Stimulated activated CD8-positive, alpha-beta memory T cell treated with anti-CD3 and anti-CD28 coated beads, Interleukin-4, amount 100 ng/mL, for 48 hours (primary cell): ENCODE measurements at places on chromosomes 11 and 22.

DNA sequence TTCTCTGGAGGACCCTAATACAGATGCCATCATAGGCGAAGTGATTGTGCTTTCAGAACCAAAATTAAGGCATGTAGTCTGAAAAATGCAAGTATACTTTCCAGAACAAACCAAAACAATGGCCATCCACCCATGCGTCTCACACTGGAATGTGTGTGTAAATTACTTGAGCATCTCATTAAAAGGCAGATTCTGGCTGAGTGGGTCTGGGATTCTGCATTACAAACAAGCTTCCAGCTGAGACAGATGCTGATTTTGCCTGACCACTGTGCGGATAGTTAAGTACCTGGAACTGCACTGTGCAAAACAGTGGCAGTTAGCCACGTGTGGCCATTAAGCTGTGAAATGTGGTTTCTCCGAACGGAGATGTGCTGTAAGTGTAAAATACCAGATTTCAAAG is 26.2 kb downstream of the RRP7A start:
- DNase-seq = no peak

DNA sequence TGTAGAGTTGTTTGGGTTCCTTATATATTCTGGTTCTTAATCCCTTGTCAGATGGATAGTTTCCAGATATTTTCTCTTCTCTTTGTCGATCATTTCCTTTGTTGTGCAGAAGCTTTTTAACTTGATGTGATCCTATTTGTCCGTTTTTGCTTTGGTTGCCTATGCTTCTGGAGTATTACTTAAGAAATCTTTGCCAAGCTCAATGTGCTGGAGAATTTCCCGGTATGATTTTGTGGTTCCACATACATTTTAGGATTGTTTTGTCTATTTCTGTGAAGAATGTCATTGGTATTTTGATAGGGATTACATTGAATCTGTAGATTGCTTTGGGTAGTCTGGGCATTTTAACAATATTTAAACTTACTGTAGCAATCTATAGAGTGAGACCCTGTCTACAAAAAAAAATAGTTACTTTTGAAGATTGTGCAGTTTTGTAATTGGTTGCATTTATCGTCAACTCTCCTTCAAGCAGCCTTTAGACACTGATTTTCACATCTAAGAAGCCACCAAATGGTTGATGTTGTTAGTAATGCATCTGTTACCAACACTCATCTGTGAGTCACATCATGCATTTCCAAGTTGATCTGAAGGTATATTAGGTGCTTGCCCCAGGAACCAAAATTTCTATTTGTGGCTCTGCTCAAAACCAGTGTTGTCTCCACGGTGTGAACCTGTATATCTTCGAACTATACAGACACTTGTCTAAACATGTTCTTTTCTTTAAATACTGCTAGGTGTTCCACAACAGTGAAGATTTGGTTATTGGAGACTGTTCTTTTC is 21.4 kb downstream of the XRCC6 start:
- no peak for DNase-seq

GRCh38 chr11:35061516-35062440 is 77.2 kb upstream of the CD44 start:
- no peak for DNase-seq

GRCh38 chr11:6682936-6683861 is at the start of gene MRPL17:
MRPL17 (minus strand) TSS chr11:6683340; CDS start chr11:6683296, 44 bp downstream.
- DNase-seq = peak; percentile 98
